ENCODE measurements at places on chromosomes 2 and 18. TPM values are rescaled to one million over a fixed set of nuclear protein-coding genes. Genes with fewer than 3 reads are reported as not detected.

- no peak for DNase-seq
- no peaks in the 10 kb centered on the region for H3K4me1 ChIP-seq
- no peak overlapping the region for H3K27ac ChIP-seq
- H3K4me3 ChIP-seq, result no peak overlapping the region
Observed at GRCh38 chr18:57125627-57126026, 21.3 kb upstream of the BOD1L2 start.

- H3K27ac ChIP-seq, result no peak overlapping the region
- H3K4me3 ChIP-seq, result no peak overlapping the region
- H3K27me3 ChIP-seq, result peaks cover 3% of the 10 kb centered on the region
- no peaks in the 10 kb centered on the region for H3K36me3 ChIP-seq
- no peak for DNase-seq
- H3K4me1 ChIP-seq, result no peaks in the 10 kb centered on the region
Observed at GRCh38 chr2:85187069-85187468, 53.9 kb downstream of the TCF7L1 start.

The MEP1B gene
- total RNA-seq, result 0.09 TPM

The SLC1A4 gene
- total RNA-seq, result 35.4 TPM

DNA sequence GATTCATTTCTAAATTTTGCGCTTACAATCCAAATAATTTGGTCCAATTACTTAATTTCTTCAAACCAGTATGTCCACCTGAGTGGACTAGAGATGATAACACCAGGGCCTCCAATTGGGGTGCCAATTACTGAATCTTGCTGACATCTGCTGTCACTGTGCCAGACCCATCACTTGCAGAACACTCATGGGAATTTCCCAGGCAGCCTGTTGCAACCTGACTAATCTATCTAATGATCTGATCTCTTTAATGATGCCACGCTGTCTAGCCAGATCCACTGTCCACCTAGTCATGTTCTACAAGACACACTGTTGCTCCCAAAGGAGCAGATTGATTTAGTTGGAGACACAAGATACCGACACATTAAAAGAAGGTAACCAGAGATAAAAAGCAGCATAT lies 11.8 kb upstream of the LRP1B start:
- no peaks in the 10 kb centered on the region for H3K4me1 ChIP-seq
- DNase-seq, result no peak
- no peaks in the 10 kb centered on the region for H3K36me3 ChIP-seq
- H3K27me3 ChIP-seq, result no peaks in the 10 kb centered on the region
- no peak overlapping the region for H3K27ac ChIP-seq

DNA sequence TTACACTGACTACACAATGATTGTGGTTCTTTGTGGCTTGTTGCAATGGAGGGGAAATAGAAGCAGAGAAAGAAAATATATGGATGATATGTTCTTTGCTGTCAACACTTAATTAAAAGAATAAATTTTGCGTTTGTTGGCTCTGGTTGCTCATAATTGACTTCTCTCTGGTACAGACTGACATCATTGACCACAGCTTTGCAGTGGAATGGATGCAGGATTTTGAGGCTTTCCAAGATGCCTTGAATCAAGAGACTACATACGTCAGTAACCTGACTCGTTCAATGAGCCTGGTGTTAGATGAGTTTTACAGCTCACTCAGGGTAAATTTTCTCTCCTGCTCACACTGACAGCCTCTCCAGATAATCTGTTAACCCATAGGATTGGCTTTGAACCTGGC lies 9.9 kb downstream of the GPN1 start:
- DNase-seq, result no peak
- no peak overlapping the region for H3K27ac ChIP-seq
- H3K4me1 ChIP-seq, result no peaks in the 10 kb centered on the region
- no peaks in the 10 kb centered on the region for H3K27me3 ChIP-seq

The GREB1 gene
- 0.69 TPM for total RNA-seq

Measured in activated B cell treated with CpG ODN at 0.5 μM for 24 hours (primary cell).